Epithelial cell of prostate (primary cell): ENCODE measurements at places on chromosomes 4 and X.

DNA sequence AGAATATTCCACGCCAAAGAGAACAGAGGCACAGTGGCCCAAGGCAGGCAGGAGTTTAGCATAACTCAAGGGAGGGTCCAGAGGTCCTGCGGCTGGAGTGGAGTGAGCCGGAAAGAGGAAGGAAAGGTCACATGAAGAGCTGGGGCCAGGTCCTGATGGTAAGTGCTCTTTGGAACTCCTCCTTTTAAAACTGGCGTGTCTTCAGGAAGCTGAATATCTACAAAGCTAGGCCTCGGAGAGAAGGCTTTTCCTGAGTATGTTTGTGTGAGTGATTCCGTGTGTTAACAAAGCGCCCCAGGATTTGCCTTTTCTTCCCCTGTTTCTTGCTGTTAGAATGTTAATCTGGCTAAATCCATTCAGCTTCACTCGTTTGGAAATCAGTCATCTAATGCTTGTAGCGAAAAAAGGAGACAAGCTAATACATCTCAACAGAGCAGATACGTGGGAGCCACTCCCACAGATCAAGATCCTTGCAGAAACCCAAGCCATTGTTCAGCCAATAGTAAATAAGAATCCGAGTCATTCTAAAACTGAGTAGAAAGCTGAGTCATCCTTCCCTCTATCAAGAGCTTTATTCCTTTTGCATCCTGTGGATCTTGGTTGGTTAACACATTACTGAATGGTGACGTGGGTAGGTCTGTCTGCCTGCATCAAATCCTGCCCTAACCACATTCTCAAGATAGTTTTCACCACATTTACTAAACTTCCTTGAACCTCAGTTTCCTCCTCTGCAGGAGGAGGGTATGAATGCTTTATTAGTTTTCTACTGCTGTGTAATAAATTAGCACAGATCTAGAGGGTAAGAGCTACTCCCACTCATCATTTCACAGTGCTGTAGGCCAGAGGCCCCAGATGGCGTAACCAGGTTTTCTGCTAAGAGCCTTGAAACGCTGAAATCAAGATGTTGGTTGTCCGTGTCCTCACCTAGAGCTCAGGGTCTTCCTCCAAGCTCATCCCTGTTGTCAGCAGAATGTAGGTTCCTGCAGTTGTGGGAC lies 43.2 kb upstream of the RBM47 start:
- DNase-seq = peak; percentile 99

DNA sequence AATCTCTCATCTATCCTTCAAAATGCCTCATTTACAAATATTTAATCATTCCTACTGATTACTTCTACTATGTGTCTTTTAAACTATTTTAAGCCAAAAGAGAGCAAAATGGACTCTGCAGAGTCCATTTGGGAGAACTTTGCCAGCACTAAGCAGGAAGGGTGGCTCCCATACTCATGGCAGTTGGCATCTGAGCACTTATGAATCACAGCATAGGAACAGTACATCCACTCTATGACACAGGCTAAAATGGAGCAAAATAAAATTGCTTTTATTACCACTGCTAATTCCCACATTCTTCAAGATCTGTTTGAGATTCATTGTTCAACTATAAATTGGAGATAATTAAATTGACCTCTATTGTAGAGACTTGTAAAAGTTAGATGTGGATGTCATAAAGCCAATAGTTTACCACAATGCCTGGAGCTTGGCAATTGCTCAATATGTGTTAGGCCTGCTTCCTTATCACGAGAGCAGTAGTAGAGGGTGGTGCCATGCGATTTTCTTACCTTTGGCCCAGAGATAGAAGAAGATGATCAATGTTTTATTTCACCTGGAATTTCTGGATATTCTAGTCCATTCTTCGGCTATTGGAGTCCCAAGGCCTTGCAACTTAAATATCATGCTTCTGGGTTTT lies 19.1 kb downstream of the HPGD start:
- DNase-seq = no peak

DNA sequence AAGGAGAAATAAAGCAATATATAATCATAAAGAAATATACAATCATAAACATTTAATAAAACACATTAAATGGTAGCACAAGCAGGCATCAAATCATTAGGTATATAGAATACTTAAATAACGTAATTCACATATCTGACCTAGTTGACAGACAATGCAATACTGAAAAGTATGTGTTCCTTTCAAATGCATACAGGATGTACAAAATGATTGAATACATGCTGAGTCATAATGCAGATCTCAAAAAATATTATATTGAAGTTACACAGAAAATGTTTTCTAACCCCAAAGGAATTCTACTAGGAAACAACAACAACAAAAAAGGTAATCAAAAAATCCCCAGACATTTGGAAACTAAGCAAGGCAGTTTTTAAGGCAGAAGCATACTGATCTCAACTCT lies 1072.0 kb upstream of the INTU start:
- DNase-seq = no peak

DNA sequence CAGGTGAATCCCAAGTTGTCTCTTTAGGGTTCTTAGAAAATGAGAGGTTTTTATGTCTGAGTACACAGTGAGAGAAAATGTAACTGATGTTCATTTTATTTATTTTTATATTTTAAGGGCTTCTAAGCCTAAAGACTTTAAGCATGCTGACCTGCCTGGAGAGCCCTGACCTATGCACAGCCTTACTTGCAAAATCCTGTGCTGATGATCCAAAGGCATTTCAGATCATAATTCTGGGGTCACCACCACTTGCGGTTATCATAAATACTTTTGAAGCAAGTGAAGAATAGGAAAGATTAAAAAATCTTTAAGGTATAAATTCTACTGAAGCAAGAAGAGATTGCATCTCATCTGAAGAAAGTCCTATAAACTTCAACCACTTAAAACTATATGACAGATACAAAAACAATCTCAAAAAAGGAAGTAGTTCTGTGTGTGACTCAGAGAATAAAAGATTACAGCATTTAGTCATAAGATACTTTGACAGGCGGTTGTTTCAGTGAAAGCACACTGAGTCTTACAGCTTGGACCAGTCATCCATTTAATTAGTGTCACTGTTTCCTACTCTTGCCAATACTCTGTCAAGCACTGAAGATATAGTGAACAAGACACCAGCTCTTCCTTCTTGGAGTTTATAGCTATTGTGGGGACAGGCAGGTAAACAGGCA lies 245.2 kb upstream of the DIPK2B start:
- peak; percentile 74 for DNase-seq

GRCh38 chrX:23332888-23333821 lies 1.5 kb upstream of the PTCHD1 start:
- no peak for DNase-seq

GRCh38 chr4:174444390-174444789 lies 77.9 kb downstream of the HPGD start:
- DNase-seq = no peak

DNA sequence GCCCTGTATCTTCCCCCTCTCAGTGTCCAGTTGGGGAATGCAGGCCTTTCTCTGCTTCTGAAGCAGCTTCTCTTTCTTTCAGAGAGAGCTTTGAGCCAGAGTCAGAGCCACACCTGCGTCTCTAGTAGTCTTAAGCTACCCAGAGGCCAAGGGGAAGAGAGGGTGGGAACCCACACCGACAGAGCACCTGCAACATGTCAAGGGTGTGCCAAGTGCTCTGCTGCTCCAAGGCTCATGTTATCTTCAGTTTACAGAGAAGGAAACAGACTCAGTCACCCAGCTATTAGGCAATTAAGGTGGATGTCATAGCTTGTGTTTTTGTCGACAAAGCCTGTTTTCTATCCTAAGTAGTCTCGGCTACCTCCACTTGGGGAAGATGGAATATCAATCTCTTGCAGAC lies 22.7 kb upstream of the RNF212 start:
- no peak for DNase-seq

- DNase-seq = no peak
Observed at GRCh38 chr4:53194727-53195126, 171.1 kb downstream of the SCFD2 start.

DNA sequence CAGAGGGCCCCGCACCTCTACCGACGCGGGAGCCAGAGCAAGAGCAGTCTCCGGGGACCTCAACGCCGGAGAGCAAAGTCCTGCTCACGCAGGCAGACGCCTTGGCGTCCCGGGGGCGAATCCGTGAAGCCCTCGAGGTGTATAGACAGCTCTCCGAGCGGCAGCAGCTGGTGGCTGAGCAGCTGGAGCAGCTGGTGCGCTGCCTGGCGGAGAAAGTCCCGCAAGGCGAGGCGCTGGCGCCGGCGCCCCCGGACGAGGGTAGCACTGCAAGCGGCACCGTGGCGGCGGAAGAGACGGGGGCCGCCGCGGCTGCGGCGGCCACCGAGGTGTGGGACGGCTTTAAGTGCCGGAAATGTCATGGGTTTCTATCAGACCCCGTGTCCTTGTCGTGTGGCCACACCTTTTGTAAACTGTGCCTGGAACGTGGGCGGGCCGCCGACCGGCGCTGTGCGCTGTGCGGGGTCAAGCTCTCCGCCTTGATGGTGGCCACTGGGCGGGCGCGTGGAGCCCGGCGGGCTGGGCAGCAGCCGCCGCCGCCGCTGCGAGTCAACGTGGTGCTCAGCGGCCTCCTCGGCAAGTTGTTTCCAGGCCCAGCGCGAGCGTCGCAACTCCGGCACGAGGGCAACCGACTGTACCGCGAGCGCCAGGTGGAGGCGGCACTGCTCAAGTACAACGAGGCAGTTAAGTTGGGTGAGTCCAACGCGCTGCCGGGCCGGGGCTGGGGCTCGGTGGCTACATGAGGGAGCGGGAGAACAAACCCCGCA lies 672 bp downstream of the LONRF3 start:
- no peak for DNase-seq

DNA sequence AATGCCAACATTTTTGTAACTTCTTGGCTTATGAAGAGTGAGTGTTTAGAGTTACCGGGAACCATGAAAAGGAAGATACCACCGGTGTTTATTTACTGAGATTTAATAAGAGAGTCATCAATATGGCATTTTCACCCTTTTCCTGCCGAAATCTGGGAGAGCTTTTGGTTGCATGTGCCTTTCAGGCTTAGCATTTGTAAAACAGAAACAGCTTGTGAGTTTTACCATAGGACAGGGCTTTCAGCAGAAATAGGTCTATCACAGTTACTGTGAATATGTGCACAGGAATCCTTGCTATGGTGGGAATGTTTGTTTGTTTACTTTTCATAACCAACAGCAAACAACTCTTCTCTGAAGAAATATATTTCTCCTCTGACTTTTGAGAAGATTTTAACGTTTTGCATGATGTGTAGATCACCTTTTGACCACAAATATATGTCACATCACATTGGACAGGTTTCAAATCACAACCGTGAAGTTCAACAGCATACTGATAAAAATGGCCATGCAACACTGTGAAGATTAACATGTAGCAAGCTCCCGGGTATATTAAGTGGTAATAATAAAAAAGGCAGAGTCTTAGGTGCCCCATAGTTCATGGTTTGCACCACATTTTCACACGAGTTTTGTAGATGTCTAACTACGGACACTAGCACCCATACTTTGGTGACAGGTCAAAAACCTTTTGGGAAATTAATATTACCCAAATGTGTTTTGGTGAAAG lies 21.3 kb downstream of the ARHGAP24 start:
- no peak for DNase-seq

DNA sequence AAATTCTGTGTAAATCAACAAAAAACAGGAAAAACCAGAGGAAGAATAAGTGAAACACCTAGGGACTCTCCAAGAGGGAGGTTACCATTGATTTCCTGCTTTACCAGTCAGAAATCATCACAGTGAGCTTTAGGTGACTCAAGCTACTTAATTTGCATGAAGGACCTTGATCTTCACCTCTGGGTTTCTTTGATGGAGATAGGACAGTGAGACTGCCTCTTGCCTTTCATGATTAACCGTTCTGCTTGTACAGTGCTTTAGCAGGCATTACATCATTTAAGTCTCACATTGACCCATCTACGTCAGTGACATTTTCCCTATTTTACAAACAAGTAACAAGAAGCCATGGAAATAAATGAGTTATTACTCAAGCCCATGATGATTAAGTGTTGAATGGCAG lies 3.4 kb upstream of the GK start:
- DNase-seq = no peak

DNA sequence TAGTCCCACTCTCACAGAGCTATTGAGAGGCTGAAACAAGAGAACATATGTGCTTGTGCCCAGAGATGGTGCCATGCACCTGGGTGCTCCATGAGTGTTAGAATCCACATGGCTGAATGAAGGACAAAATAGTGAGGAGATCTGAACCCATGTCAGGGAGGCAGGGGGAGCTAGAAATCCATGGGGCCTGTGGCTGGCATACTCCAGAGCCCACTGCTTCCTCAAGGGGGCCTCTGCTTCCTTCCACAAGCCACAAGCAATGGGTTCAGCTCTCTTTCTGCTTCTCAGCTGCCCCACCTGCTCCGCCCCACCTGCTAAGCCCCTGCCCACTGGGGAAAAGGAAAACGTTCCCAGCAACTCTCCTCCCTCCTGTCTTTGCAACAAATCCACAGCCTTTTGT lies 46.1 kb downstream of the PJA1 start:
- no peak for DNase-seq

DNA sequence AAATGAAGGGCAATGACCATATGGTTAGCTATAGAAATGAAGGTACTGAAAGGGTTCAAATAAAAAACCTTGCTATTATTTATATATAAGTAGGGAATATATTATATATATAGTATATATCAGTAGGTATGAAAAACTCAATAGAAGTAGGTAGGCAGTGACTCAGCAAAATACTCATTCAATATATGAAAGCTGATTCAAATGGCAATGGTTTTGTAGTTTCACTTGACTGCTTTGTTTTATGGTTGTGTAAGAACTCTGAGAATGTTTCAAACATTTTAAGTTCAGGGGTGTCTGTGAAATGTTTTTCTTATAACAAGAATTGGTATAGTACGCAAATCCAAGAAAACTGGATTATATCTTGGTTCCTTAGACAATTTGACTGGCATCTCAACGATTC lies 4.1 kb downstream of the ZNF280C start:
- DNase-seq = no peak

GRCh38 chr4:121050300-121050699 lies 22.0 kb downstream of the NDNF start:
- no peak for DNase-seq

GRCh38 chr4:115923152-115923551 lies 809.7 kb upstream of the NDST4 start:
- DNase-seq = no peak

GRCh38 chr4:183370786-183371185 lies 48.6 kb upstream of the CLDN24 start:
- no peak for DNase-seq

GRCh38 chrX:150587585-150588503 lies 19.4 kb downstream of the MTM1 start:
- no peak for DNase-seq

- no peak for DNase-seq
Observed at GRCh38 chr4:2634014-2634413, 97.6 kb downstream of the FAM193A start.

DNA sequence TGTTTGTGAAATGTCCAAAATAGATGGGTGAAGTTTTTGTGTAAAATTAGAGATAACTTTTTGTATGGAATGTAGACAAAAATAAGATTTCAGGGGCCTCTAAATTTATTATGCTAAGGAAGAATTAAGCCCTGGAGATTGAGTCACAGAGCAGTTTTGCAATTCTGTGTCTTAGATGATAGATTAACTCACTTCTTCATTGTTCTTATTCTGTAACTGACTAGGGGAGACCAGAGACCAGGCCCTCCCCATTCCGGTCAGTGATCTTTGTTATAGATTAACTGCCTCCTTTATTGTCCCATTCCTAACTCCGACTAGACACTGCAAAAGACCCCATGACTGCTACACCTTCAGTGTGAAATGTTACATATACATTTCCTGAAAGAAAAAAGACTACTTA lies 238.4 kb upstream of the TAPT1 start:
- DNase-seq = no peak
